ENCODE measurements at places on chromosomes 16 and 17.
A peak's percentile ranks its signal among the peaks of the same experiment; 100 is the strongest.

- no peak for DNase-seq
These were observed 71.5 kb downstream of the TAOK1 start for GRCh38 chr17:29461483-29462206.

DNA sequence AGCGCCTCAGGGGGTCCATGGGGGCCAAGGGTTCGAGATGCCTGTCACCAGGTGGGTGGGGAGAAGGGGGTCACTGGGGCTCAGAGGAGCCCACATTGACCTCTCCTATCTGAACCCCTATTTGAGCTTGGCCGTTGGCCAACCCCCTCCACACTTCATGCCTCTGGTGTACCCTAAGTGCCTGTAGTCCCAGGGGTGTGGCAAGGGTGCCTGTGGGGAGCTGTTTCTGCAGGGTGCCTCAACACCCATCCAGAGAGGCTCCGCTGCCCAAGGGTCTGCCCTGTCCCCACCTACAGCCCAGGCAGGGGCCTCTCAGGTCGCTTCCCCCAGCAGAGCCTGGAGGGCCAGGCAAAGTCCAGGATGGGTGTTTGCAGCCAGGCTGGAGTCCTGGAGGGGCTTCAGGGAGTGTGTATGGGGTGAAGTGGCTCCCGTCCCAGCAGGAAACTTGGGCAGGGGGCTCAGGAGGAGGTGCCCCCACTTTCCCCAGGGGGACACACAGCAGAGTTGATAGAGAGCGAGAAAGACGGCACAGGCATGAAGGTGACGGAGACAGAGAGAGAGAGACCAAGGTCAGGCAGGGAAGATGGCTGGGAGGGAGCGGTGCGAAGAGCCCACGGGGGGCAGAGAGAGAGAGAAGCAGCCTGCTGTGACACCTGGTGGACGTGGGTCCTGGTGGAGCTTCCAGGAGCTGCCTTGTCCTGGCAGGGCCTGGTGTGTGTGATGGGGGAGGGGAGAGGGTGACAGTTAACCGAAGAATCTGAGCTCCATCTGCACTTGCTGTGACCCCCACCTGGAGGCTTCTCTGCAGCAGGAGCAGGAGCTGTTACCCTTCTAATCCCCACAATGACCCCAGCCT lies at the start of gene SEPTIN12:
Gene SEPTIN12 (minus strand): TSS at position 719 of the 856 bp plus-strand sequence. CDS start 700 bp downstream, at position 19.
- no peak for DNase-seq

DNA sequence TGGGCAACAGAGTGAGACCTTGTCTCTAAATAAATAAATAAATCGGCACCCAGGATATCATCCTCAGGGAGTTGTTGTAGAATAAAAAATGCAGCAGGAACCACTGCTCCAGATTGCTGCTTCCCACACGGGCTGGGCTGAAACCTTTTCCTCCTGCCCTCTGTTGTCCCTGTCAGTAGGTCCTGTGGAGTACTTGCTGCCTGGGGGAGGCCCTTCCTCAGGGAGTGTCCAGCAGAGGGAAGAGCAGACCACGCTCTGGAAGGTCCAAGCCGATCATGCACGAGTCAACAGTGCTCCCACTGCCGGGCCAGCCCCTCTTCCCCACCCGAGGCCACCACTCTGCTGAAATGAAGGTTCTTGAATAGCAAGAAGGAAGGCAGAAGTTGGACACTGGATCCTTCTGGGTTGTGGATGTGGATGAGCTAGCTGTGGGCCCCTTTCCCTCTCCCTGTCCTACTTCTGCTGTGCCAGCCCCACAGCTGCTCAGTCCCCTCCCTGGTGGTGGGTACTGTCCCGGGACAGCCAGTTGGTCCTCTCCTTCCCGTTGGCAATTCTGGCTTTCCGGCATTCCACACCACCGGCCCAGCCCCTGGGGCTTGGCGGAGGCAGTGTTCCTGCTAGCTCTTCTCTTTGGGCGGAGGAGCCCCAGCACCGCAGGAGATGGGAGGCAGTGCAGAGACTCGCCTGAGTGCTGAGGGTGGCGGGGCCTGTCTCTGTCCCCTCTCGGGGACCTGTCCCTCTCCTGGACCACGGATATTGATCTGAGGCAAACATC lies 10.8 kb downstream of the CDK5R1 start:
- peak; percentile 21 for DNase-seq

GRCh38 chr16:66271074-66272060 lies 95.1 kb upstream of the CDH5 start:
- DNase-seq: peak; percentile 80

DNA sequence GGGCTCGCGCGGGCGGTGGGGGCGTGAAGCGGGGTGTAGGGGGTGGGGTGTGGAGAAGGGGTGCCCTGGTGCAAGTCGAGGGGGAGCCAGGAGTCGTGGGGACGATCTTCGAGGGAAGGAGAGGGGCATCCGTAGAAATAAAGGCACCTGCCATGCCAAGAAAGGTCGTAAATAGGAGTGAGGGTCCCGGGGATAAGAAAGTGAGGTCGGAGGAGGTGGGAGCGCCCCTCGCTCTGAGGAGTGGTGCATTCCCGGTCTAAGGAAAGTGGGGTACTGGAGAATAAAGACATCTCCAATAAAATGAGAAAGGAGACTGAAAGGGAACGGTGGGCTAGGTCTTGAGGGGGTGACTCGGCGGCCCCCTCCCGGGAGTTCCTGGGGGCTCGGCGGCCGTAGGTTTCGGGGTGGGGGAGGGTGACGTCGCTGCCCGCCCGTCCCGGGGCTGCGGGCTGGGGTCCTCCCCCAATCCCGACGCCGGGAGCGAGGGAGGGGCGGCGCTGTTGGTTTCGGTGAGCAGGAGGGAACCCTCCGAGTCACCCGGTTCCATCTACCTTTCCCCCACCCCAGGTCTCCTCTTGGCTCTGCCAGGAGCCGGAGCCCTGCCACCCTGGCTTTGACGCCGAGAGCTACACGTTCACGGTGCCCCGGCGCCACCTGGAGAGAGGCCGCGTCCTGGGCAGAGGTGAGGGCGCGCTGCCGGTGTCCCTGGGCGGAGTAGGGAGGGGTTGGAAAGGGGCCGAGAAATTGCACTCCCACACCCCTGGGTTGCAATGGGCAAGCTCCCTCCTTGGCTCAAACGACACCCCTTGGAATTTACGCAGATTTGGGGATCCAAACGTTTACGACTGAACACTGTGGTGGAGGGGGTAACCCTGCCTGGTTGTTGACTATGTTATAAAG lies 888 bp downstream of the CDH1 start:
- DNase-seq: no peak

- peak; percentile 29 for DNase-seq
These were observed 28.8 kb downstream of the IST1 start for GRCh38 chr16:71923941-71924690.

GRCh38 chr17:19709841-19710240 lies 6.5 kb downstream of the SLC47A2 start:
- no peak for DNase-seq

- no peak for DNase-seq
These were observed 9.0 kb downstream of the MYO15A start for GRCh38 chr17:18117533-18117932.

GRCh38 chr16:1745181-1745899 lies 26.0 kb downstream of the NME3 start:
- DNase-seq: peak; percentile 74

- DNase-seq: peak; percentile 43
These were observed 138.2 kb downstream of the C16orf95 start for GRCh38 chr16:87178977-87179376.

DNA sequence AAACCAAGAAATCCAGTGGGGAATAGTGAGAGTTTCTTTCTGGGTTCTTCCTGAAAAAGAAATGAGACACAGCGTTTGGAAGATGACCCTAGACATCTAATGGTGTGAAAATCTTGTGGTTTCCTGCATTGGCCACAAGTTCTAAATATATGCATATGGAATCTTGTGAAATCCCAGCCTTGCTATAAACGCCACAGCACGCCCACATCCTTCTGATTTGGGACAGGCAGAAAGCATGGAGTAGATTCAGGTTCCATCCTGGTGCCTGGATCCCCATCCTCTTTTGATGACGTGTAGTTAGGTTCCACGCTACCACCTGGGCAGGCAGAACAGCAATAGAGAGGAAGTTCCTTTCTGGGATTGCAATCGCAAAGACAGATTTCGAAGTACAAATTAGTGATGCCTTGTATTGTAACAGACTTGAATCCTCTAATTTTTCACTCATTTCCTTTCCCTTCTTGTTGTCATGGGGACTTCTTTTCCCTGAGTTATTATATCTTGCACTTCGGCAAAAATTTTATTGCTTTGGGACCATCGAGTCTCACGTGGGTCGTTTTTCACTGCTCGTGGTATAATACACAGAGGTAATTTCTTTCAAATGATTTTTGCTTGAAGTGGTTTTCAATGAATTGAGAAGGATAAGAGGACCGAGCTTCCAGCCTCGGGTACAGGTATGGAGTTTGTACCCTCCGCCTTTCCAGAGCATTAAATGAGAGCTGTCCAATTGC lies 37.6 kb downstream of the HS3ST4 start:
- DNase-seq: no peak

DNA sequence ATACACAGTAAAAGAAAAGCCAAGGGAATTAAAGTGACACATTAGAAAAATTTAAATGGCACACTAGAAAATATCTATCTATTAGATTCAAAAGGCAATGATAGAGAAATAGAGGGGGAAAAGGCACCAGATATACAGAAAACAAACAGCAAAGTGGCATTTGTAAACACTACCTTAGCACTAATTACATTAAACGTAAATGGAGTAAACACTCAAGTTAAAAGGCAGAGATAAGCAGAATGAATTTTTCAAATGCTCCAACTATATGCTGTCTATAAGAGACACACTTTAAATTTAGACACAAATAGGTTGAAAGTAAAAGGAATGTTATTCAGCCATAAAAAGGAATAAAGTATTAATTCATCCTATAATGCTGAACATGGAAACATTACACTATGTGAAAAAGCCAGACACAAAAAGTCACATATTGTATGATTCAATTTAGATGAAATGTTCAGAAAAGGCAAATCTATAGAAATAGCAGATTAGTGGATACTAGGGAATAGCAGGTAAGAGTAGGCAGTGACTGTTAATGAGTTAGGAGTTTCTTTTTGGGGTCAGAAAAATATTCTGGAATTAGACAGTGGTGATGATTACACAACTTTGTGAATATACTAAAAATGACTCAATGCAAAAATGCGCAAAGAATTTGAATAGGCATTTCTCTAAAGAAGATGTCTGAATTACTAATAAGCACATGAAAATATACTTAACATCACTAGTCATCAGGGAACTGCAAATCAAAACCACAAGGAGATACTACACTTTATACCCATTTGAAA lies 92.4 kb downstream of the BRIP1 start:
- DNase-seq: peak; percentile 70

- DNase-seq: no peak
These were observed 233.4 kb downstream of the STX8 start for GRCh38 chr17:9342225-9342624.

DNA sequence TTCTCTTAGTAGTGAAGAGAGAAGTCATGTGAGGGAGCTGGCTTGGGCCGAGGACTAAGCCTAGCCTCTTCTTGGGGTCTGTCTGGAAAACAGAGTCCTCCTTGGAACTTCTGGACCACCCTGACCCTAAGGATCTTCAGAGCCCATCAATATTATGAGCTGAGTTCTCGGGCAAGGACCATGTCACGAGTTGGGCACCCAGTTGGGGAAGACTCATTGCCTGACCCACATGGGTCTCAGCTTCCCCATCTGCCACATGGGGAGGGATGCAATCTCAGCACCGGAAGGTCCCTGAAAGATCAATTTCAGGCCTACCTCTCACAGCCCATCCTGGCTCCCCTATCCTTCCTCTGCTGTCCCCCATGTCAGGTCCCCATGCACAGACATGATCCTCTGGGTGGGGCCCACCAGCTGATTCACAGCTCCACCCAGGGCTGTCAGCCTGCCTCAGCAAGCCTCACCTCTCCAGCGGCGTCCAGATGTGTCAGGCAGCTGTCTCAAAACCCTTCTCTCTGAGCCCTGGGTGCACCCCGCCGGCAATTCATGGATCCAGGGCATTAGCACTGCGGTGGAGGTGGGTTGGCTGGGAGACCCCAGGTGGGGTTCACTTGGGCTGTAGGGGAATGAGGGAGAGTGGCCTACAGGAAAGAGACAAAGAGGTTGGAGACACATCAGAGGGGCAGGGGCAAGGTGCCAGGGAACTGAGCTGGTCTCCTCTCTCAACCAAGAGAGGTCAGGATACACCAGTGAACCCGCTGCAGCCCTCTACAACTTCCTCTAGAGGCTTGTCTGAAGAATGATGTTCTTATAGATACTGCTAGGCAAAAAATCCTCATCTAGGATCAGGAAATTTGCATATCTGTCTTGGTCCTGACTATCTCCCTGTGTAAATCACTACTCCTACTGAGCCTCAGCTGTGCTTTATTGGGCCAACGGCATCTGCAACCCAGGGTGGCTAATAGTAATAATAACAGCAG lies 1.8 kb downstream of the NLRP1 start:
- DNase-seq: peak; percentile 42

GRCh38 chr17:38943607-38944006 lies 18.2 kb downstream of the LASP1NB start:
- DNase-seq: no peak

DNA sequence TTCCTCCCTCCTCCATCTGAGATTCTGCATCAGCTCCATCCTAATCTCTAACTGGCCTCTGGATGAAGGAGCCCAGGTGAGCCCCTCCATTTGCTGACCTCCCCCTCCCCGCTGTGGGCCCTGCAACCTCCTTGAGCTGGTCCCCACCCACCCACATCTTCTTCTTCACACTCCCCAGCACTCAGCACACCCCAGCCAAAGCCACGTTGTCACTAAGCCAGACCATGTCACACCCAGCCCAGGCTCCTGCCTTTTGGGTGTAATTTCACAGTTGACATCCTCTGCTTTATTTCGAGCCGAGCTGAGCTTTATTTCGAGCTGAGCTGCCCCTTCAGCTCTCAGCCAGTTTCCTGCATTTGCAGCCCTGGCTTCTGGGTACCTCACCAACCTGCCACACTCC lies 282.7 kb upstream of the TNRC6C start:
- DNase-seq: no peak

- peak; percentile 2 for DNase-seq
These were observed 587.6 kb downstream of the CDH11 start for GRCh38 chr16:64534180-64534780.

GRCh38 chr17:45751466-45751865 lies 32.7 kb upstream of the CRHR1 start:
- no peak for DNase-seq

DNA sequence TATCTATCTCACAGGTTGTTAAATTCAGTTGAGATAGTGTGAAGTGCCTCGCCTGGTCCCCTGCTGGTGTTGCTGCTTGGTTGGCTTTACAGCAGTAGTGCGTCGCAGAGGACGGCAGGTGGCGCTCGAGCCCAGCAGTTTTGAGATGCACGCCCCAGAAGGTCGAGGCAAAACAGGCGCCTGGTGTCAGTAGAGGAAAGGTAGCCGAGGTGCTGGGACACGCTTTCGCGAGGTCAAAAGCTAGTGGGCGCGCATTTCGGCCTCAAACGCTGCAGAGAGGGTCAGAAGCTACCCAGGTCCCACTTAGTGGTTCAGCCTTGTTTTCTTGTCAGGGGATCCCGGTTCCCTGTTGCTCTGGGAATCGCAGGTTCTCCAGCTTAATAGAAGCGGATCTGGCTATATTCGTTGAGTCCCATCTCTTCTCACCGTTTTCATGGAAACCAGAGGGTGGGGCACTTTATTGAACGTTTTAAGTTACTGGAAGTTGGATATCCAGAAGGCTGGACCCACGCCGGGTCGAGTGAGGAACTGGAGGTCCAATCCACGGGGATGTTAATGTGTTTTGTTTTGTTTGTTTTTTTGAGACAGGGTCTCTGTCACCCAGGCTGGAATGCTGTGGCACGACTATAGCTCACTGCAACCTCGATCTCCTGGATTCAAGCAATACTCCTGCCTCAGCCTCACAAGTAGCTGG lies 10.3 kb upstream of the ZFP90 start:
- DNase-seq: peak; percentile 86

Data from GM23248 (cell line).